Activated T-cell treated with anti-CD3 and anti-CD28 coated beads, Interleukin-2, amount 50 U/mL, for 1 hour (primary cell): ENCODE measurements at places on chromosomes 16 and 17.

DNA sequence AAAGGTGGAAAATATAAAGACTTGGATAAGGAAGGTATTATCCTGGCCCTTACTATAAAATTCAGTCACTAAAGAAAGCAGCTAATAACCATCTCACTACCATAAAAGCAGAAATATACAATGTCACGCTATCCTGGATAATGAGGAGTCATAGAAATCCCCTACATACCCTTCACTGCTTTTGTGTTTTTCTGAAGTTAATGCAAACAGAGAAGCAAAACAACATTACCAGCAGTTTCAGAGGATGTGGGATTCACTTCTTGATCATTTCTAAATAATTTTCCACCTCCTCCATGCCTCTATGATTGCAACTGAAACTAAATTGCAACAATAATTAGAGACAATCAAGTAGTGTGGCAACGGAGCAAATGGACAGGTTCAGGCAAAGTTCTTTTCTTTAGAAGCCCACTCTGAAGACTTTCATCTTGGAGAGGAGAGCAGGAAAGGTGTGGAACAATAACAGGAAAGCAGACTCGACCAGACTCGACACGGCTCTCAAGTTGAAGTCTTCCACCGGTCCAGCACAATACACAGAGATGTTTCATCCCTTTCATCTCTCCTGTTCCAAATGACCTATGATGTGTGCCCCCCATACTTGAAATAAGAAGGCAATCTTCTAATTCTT is 10.2 kb downstream of the CYTH1 start:
- DNase-seq, result no peak

DNA sequence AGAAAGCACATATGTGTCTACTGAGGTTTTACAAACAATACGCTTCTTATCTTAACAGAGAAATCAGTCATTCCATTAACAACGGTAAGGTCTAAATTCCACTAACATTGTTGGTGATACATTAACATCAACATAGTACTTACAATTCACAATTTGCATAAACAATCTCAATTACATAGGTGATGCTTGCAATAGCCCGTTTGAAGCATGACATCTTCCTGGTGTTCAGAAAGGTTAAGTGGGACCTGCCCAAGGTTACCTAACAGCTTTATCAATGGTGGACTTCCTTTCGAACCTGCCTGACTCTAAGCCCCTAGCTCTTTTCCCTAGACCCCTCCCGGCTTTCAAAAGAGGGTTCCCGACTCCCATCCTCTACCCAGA is 699 bp downstream of the FAM222B start:
- no peak for DNase-seq

DNA sequence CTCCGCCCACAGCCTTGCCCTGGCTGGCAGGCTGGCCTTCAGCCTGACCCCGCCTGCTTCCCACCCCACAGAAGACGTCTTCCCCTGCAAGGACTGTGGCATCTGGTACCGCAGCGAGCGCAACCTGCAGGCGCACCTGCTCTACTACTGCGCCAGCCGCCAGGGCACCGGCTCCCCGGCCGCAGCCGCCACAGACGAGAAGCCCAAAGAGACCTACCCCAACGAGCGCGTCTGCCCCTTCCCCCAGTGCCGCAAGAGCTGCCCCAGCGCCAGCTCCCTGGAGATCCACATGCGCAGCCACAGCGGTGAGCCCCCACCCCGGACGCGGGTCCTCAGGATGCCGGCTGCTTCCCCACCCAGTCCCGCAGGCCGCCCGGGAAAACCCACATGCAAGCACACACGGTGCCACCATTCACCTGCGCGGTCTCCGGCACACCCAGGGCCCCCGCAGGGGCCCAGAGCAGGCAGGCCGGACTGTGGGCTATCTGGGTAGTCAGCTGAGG is 38.2 kb upstream of the ZC3H18 start:
- DNase-seq, result no peak

GRCh38 chr16:69476920-69477443 is 52.6 kb downstream of the CYB5B start:
- DNase-seq, result no peak

DNA sequence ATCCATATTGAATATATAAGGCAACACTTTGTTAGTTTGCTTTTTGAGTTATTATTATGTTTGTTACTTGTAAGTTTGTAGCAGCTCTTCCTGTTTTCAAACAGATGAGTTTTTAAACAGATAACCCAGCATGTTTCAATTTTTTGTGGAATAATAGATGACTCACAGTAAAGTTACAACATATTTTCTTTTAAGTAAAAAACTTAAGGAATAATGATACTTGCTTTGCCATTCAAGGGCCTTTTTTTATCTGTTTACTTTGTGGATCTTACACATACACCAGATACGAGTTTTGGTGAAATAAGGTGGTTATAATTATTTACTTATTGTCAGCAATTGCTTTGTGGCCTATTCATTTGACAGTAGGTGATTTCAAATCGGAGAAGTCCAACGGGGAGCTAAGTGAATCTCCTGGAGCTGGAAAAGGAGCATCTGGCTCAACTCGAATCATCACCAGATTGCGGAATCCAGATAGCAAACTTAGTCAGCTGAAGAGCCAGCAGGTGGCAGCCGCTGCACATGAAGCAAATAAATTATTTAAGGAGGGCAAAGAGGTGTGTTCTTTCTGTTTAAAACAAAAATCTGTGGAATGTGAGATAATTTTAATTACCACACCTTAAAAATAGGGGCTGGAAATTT is 66.3 kb downstream of the BPTF start:
- DNase-seq, result no peak

DNA sequence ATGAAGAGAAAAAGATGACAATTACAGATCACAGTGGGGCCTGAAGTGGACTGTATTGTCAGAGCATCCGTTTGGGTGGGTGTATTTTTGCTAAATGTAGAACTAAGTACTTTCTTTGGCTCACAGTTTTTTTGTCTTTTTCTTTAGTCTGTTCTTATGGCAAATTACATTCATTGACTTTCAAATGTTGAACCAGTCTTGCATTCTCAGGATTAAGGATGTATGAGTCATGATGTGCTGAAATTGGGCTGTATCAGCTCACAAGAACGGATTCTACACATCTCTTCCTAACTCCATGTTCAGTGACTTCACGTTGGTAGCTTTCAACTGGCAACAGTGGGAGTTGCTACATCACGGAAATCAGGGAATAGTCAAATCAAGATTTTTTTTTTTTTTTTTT is 66.5 kb downstream of the TEX2 start:
- DNase-seq, result no peak
